NCI-H82 (cell line): ENCODE measurements at places on chromosomes 1 and 21.

DNA sequence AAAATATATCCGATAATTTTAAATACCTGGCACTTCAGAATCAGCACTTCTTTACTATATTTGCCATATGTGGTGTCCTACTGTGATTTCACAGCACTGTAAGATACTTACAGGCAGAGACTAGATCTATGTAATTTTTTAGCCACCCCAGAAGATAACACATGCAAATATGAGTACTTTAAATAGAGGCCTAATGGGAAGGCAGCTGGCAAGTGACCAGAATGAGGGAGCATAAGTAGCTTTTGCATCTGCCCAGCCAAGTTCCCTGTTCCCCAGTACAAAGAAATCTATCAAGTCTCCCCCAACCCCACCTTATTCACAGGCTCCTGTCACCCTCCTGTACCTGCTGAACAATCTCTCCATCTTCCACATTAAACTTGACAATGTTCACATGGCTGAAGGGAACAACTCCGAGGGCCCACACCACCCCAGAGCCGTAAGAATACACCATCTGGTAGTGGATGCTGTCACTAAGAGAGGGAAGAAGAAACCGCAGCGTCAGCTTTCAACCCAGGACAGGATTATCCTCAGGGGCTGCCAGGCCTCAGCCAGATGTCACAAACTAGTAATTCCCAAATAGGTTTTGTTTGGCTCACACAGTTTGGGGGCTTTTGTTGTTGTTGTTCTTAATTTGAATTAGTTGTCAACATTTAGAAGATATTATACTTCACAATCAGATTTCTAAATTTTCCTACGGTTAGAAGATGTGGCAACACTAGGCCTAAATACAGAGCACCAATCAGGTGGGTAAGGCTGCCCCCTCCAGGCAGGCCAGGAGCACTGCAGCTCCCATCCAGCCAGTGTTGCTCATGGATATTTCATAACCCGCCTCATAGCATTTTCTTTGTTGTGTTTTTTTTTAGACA is 10.4 kb downstream of the EMC1 start:
- peak; percentile 98 for DNase-seq

DNA sequence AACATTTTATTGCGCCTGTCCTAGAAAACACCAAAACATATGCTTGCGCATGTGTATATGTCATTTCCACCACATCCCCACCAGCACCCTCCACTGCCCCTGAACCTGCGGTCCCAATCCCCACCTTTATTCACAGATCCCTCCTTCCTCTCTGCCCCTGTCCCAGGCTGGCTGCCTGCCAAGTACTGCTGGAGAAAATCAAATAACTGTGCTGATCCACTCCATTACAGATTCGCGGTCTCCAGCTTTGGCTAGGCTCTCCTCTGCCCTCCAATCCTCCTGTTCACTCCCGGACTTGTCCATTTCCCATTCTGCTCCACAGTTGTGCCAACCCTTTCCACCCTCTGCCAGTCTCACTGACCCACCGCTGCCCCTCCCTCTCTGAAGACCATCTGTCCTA is 59.3 kb upstream of the GJB5 start:
- DNase-seq = peak; percentile 88

DNA sequence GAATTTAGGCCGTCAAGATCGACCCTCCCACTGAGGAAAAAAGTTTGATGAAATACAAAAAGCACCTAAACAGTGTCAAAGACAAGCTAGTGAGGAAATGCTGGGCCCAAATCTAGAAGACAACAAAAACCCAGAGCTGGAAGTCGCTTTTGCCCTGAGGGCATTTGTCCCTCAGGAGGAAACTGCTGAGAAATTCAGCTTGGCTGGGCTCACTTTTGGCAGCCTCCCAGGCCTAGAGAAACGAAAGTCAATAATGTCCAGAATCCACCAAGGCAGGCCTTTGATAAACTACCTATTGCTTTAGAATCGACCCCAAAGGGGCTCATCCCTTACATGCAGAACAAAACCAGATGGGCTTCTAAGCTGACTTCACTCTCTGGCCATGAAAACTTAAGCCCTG is 38.9 kb downstream of the SYT2 start:
- no peak for DNase-seq

DNA sequence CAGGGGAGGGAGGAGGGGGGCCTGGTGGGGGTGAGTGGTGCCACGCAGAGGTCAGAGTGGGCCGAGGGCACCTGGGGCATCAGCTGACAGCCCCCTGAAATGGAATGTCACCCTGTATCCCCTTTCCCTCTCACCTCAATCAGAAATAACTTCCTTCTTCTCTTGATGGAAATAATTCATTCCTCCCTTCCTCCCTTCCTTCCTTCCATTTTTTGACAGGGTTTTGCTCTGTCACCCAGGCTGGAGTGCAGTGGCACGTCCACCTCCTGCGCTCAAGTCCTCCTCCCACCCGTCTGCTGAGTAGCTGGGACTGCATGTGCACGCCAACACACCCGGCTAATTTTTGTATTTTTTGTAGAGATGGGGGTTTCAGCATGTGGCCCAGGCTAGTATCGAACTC is 48.4 kb upstream of the LRRC3 start:
- no peak for DNase-seq

DNA sequence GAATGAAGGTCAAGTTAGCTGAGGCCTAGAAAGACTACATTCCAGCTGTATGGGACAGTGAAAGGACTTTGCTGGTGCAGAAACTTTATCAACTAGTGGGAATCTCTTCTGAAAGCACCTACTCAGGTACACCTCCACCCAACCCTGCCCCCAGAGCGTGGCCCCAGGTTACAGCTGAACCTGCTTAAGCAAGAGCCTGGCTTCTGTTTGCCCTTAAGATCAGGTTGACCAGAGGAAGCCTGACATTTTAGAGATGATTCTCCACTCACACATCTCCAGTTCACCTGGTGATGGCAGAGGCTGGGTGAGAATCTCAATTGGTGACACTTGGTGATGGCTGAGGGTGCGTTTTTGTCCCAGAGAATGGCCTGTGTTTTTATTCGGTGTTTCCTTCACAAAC is 24.0 kb downstream of the ELAPOR1 start:
- no peak for DNase-seq

GRCh38 chr1:247435030-247435758 is 19.2 kb downstream of the NLRP3 start:
- no peak for DNase-seq

DNA sequence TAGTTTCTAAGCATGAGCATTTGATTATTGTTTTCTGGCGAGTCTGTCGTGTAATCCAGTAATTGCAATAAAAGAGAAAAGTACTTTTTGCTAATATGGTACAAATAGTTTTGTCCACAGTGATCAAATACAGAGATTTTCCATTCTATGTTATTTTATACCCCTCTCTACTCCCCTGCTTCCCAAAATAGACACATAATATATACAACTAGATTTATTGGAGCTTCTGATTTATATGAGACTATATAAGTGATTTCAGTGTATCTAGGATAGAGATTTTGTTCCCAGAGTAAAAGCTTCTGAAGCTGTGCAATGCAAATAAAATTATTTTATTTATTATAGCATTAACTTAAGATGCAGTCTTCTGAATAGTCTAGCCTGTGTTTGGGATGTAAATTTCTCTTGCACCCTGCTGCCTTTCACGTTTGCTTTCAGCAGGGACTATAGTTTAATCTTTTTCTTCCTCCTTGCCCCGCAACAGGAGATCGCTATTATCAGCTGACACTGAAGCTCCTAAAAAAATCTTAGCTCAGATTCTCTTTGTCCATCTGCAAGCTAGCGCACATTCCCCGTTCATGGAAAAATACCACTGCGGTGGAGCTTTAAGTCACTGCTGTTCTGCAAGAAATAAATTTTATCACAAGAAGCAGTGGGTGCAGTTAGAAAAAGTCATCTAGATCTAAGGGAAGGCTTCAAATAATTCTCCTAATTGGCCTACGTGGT is 273.3 kb downstream of the DISC1 start:
- no peak for DNase-seq

GRCh38 chr1:175217721-175218531 is 25.4 kb upstream of the KIAA0040 start:
- no peak for DNase-seq

DNA sequence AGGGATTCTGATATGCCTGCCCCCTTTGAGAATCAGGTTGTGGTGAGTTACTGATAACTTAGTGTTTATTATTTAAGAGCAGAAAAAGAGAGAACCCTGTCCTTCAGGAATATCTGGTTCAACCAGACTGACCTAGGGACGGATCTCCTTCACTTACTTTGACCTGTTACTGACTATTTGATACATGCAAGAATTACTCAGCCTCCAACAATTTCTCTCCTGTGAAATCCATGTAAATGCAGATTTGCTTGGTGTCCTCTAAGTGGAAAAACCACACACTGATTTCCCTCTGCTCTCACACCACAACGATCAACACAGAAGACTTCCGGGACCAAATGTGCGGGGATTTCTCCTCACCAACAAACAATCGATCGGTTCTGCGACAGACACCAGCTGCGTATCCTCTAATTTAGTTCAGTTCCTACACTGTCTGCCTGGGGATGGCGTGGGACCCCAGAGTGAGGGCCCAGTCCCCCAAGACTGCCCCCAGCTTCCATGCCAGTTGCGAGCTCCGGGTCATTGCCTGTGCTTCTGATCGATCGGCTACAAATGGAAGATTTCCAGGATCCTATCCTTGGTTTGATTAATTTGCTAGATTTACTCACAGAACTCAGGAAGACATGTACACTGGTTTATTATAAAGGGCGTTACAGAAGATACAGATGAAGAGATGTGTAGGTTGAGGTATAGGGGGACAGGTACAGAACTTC is 51.7 kb downstream of the BACE2 start:
- DNase-seq = no peak

- peak; percentile 62 for DNase-seq
Measured at GRCh38 chr1:184350573-184350972, 36.3 kb upstream of the C1orf21 start.

GRCh38 chr1:200442023-200442422 is 32.2 kb upstream of the ZNF281 start:
- no peak for DNase-seq

DNA sequence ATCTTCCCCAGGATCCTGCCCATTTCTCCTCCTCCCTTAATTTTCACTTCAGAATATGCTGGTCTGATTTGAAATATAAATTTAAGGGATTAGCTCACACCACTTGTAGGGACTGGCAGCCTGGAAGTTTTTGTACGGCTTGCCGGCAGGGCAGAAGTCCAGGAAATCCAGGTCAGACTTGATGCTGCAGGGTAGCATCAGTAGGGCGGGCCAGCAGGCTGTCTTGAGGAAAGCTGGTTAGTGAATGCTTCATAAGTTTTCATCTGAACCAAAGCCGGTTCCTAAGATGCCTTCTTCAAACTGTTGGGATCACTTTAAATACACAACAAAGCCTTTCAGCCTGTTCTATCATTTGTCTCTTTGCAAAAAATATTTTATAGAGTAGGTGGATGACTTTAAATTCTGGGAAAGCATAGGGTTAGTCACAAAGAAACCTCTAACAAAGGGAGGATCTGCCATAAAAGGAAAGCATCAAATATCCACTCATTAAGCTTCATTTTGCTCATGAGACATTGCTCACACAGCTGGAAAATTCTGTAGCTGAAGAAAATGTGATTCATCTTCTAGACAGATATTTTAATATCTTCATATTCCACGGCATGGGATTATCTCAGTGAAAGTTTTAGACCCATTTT is 90.7 kb upstream of the GFI1 start:
- DNase-seq = peak; percentile 24

DNA sequence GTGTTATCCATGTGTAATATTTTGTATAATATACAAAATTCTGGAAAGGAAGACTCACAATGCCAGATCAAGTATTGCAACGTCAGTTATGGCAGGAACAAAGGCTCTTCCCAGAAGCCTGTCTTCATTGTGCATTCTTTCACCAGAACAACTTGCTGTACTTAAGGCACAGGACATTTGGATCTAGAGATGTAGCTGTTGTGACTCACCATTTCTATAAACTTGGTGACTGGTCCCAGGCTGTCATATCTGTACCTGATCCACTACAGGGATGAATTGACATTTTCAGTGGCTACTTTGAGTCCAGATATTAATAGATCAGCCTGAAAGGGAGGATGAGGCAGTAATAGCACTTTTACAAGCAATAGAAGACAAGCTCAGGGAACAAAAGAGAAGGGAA is 299.8 kb downstream of the DISC1 start:
- no peak for DNase-seq

GRCh38 chr21:31470896-31471694 is 127.0 kb upstream of the TIAM1 start:
- peak; percentile 16 for DNase-seq

- peak; percentile 80 for DNase-seq
Measured at GRCh38 chr1:234608025-234608910, 1.7 kb downstream of the IRF2BP2 start.

DNA sequence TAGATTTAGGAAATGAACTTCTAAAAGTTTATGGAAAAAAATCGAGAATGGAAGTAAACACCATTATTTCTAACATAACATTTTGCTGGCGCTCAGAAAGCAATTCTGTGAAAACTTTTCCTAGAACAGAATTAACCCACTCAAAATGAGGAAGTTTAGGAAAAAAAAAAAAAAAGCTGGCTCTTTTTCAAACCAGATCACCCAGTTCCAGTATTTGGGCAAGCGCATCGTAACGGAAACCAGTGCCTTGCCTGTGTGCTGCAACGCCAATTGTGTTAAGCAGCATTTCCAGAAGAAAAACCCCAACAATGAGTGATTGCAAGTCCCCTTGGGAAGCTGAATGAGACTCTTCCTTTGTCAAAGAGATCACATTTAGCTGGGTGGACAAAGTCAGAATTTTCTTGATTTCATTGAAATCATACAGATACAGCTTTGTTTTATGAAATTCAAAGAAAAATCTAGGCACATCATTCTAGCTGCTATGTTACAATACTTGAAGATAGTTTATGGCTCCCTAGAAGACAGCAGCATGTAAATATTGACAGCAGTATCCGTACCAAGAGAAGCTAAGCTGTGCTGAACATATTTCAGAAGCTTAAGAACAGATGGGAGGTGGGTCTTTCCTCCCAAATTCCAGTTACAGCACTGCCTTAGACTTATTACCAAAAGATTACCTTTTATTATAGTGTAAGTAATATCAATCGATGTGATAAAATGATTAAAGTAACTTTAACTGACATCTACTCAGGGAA is 113.4 kb downstream of the ERG start:
- peak; percentile 73 for DNase-seq

DNA sequence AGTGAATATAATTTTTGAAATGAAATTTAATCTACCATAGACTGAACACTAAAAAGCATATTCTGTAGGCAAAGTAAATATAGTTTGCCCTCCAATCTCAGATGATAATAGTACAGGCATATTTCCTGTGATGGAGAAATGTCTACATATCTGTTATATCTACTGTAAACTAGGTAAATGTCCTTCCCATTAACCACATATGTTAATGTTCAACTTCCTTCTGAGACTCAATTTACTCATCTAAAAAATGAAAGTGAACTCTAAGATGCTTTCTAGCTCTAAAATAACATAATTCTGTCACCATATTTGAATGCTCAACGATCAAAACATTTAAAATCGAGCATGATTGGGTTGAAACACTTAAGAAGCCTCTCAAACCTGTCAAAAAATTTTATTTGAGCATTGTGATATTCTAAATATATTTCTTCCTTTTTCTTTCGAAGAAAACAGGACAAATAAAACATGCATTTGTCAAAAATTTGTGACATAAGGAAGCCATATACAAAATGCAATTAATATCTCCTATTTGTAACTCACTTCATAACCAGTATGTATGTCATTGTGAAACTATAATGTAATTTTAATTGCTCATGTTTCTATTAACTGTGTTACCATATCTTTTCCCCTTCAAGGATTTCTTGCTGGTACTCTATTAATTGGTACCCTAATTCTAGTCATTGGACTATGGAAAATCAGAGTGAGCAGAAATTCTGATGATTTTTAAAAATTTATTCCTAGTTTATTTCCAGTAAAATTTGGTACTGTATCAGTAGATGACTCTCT is 34.2 kb downstream of the CD55 start:
- DNase-seq = no peak
